Endothelial cell (in vitro differentiated cells): ENCODE measurements at places on chromosomes 16 and 17. TPM values are rescaled to one million over a fixed set of nuclear protein-coding genes. Genes with fewer than 3 reads are reported as not detected.

Gene FOXL1
- 3.4 TPM for total RNA-seq

Gene NPIPB12
- total RNA-seq, result 72.6 TPM

Gene PLXDC1
- 3.7 TPM for total RNA-seq

Gene CX3CL1
- total RNA-seq, result 9.2 TPM

Gene ETV4
- total RNA-seq, result 37.1 TPM
